Right atrium auricular region (tissue), 2 donors: ENCODE measurements at places on chromosomes 12 and 14. TPM values are rescaled to one million over a fixed set of nuclear protein-coding genes. Genes with fewer than 3 reads are reported as not detected.

GRCh38 chr12:14256555-14257169 lies 108.8 kb upstream of the ATF7IP start:
- DNase-seq = peak; percentile 90

- no peak for DNase-seq
Measured at GRCh38 chr12:54373649-54374561, 9.6 kb upstream of the GPR84 start.

GRCh38 chr14:101371799-101372793 lies 189.2 kb upstream of the DIO3 start:
- DNase-seq = no peak

SLC7A7 gene
- 28.5 TPM for total RNA-seq

PTCSC3 gene
- total RNA-seq = not detected

FAM90A1 gene
- total RNA-seq = not detected

WIF1 gene
- total RNA-seq = not detected

- no peak for DNase-seq
Measured at GRCh38 chr14:79641371-79641770, 569.9 kb downstream of the DIO2 start.

DNA sequence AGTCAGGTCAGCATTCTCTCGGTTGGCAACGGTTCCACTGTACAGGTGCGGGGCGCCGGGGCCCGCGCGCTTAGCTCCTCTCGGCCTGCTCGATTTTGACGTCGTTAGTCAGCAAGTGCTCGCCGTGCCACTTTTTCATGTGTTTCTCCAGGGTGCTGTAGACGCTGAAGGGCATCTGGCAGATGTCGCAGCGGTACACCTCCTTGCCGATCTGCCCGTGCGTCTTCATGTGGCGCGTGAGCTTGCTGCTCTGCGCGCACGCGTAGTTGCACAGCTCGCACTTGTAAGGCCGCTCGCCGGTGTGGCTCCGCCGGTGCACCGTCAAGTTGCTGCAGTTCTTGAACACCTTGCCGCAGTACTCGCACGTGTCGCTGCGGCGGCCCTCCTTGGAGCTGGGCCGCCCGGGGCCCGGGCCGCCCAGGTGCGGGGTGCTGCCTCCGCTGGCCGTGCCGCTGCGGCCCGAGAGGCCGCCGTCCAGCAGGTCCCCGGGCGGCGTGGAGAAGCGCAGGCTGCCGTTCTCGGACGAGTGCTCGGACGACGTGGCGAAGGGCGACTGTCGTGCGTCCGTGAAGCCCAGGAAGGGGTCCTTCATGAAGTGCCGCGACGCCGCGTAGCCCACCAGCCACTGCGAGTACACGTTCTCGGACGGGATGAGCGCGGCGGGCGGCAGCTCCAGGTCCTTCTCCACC lies 97.8 kb downstream of the BCL11B start:
- no peak for DNase-seq

CYP27B1 gene
- total RNA-seq = 0.33 TPM

GRCh38 chr12:123011701-123012100 lies 31.2 kb downstream of the ARL6IP4 start:
- no peak for DNase-seq

MAPKAPK5 gene
- 42.5 TPM for total RNA-seq

GRCh38 chr12:66774929-66775328 lies 96.1 kb upstream of the GRIP1 start:
- no peak for DNase-seq

NUBPL gene
- total RNA-seq = 17.8 TPM

GRCh38 chr14:36022765-36023410 lies 153.6 kb downstream of the PTCSC3 start:
- no peak for DNase-seq

GRCh38 chr14:74347097-74347794 lies 1.0 kb upstream of the VRTN start:
- DNase-seq = no peak

KIF26A gene
- total RNA-seq = 14.1 TPM

DNA sequence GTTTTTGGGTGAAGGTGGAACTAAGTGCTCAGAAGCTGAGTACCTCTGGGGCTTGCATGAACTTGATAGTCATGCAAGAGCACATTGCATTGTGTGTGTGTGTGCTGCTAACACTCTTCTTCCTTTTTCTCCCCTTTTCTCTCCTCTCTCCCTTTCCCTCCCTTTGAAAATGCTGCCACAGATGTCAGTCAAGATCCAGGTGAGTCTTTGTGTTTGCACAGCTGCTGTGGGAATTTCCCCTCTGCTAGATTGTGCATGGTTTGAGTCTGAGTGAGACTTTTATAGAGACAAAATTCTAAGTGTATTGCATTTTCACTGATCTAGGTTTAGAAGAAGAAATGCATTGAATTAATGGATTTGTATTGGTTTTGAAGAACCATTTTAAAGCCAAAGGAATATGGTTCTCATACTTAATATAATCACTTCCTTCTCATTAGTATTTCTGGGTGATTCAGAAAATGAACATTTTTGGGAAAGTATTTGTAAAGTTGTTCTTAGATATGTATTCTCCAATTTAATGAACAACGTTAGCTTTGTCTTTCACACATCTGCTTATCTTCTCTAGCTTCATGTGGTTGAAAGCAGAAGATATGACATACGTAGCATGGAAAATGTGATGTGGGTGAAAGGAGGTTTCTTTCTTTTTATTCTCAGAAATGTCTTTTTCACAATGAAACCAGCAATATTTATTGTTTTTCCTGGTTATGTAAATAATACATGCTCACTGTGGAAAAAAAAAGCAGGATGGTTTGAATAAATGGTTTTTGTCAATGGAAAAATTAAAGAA lies 108.5 kb downstream of the NRXN3 start:
- no peak for DNase-seq

DNA sequence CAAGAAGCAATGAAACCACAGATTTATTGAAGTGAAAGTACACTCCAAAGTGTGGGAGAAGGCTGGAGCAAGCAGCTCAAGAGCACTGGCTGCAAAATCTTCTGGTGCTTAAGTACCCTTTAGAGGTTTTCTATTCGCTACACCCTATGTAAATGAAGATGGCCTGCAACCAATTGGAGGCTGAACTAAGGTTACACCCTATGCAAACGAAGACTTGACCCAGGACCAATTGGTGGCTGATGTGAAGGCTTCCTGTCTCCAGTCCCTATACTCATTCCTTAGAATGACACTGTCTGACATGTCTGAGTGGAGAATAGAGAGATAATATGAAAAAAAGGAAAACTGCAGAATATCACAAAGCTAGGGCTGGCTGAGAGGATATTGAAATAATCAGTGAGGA lies 57.2 kb downstream of the ALG10B start:
- DNase-seq = no peak

GRCh38 chr14:31898838-31899528 lies 178.1 kb upstream of the ARHGAP5 start:
- DNase-seq = no peak

CELA1 gene
- total RNA-seq = not detected
